ENCODE measurements at places on chromosomes 13 and 19.

DNA sequence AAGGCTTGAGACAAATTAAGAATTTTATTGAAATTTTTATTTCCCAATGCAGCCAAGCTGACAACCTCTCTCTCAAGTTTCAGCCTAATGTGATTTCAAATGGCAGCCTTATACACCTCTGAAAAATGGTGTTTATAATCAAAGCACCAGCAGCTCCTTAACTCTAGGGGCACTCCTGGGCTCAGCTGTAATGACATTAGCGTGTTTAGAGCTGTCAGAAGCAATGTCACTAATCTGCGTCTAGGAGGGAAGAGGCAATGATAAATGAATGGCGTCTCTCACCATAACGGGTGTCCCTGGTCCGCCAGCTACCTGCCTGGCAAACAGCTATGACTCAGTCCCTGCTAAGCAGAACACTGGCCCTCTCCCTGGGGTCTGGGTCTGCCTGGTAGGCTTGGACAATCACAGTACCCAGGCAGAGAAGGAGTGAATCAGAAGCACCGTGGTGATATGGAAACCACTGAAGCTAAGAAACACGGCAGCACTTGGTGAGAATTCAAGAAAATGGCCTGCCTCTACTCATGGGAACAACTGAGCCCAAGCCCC lies 131.8 kb upstream of the VSTM2B start:
- DNase-seq, result no peak

GRCh38 chr13:31055589-31055988 lies 106.1 kb downstream of the HSPH1 start:
- no peak for DNase-seq

- DNase-seq, result no peak
Observed at GRCh38 chr13:49370371-49370770, 73.5 kb downstream of the CAB39L start.

DNA sequence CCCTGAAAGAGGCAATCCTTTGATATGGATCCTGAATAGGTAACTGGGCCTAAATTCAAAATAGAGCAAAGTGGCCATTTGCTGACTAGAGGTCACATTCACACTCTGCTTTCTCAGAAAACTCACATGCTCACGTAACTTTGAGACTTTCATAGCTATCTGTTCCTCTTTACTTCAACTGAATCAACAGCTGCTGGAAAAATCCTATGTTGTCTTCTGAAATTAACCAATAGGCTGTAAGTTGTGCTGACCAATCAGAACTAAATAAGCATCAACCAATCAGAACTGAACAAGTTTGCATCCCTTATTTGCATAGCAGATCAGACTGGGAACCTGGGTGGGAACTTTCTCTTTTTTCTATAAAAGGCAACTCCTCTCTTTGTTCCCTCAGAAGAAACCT lies 24.0 kb upstream of the TBC1D4 start:
- no peak for DNase-seq

GRCh38 chr19:48481846-48482639 lies 12.9 kb downstream of the CYTH2 start:
- no peak for DNase-seq

- no peak for DNase-seq
Observed at GRCh38 chr13:41765020-41765419, 195.9 kb downstream of the VWA8 start.

Data from SW 1271 (cell line).